ENCODE measurements at places on chromosomes 7 and 10.

DNA sequence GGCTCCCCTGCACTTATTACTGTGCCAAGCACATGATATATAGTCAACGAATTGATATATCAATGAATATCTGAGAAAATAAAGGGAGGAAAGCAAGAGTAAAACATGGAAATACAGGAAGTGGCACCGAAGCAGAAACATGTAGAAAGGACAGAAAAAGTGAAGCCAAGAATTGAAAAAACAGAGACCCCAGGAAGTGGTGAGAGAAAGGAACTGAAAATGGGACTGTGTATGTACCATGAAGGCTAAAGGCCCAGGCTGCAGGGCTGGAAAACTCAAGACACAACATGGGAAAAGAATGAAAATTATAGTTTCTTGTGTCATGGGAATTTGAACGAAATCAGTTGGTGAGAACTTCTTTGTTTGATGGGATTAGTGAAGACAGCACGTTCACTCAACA is 60.6 kb downstream of the MAP3K8 start:
- DNase-seq, result no peak

- no peak for DNase-seq
These were observed 268.0 kb downstream of the FRMD4A start for GRCh38 chr10:14062528-14063260.

GRCh38 chr7:132756484-132756990 is 180.3 kb upstream of the PLXNA4 start:
- no peak for DNase-seq

DNA sequence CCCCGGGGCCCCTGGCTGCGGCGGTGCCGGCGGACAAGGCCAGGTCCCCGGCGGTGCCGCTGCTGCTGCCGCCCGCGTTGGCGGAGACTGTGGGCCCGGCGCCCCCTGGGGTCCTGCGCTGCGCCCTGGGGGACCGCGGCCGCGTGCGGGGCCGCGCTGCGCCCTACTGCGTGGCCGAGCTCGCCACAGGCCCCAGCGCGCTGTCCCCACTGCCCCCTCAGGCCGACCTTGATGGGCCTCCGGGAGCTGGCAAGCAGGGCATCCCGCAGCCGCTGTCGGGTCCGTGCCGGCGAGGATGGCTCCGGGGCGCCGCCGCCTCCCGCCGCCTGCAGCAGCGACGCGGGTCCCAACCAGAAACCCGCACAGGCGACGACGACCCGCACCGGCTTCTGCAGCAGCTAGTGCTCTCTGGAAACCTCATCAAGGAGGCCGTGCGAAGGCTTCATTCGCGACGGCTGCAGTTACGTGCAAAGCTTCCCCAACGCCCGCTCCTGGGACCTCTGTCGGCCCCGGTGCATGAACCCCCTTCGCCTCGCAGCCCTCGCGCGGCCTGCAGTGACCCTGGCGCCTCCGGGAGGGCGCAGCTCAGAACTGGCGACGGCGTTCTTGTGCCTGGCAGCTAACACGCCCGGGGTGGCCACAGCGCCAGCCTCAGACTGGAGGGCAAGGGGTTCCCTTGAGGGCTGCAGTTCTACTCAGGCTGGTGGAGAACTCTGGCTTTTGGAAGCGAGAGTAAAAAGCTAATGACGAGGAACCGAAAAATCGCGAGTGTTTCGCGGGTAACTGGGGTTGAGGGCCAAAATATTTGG is 804 bp downstream of the FRAT1 start:
- DNase-seq, result peak; percentile 48
